Tongue (tissue), 3 donors: ENCODE measurements at places on chromosomes 3 and 15. TPM values are rescaled to one million over a fixed set of nuclear protein-coding genes. Genes with fewer than 3 reads are reported as not detected.

Gene TEX9
- total RNA-seq: 4.3 TPM

Gene UBAP1L
- total RNA-seq: 2.3 TPM

Gene DUT
- total RNA-seq: 91.9 TPM

Gene SPINK8
- total RNA-seq: not detected

Gene CMTM8
- 3.4 TPM for total RNA-seq

Gene DPPA4
- total RNA-seq: 1.7 TPM

Gene CFAP100
- not detected for total RNA-seq

Gene CTXN2
- not detected for total RNA-seq

Gene TIGIT
- not detected for total RNA-seq

Gene BNC1
- 2.8 TPM for total RNA-seq

Gene ITGA11
- 6.3 TPM for total RNA-seq

Gene SPCS1
- 43.3 TPM for total RNA-seq

Gene FBLN2
- total RNA-seq: 84.3 TPM

Gene PLA2G4E
- total RNA-seq: 1.9 TPM

Gene CRYBG3
- 52.4 TPM for total RNA-seq

Gene EEF1AKMT4
- total RNA-seq: 0.62 TPM

Gene GLDN
- 3.0 TPM for total RNA-seq

Gene ZNF660
- total RNA-seq: 3.4 TPM

Gene POPDC2
- 38.7 TPM for total RNA-seq

Gene ZWILCH
- total RNA-seq: 12.0 TPM

Gene UACA
- total RNA-seq: 139 TPM

Gene KNG1
- not detected for total RNA-seq

Gene ABHD6
- total RNA-seq: 8.3 TPM

Gene NUSAP1
- 46.2 TPM for total RNA-seq

Gene CNTN3
- total RNA-seq: 6.9 TPM

Gene LYZL4
- total RNA-seq: not detected

Gene SMCO1
- total RNA-seq: 19.6 TPM

Gene HHLA2
- not detected for total RNA-seq
